ENCODE measurements at places on chromosomes 7 and 10.

DNA sequence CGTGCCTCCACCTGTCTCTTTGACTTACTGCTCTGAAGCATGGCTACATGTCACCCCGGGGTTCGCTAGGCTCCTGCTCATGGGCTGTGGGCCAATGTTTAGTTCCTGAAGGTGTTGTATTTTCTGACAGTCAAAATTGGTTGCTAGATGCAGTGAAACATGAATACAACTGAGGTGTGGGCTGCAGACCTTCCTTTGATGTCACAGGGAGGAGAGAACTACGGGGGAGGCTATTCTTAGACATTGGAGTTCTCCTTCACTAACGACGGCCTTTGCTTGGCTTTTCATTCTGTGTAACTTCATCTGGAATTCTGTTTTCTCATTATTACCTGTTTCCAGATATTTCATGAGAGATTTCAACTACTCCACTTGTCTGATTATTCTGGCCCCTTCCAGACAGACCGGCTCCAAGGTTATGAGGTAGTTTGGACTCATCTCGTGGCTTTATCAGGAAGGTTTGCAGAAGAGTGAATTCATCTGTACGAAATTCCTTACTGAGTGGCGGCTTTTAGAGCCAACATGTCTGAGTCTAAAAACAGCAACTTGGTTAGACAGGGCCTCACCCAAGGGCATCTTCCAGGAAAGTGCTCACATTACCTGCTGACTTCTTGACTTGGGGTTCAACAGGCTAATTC lies 774.7 kb downstream of the SUGCT start:
- DNase-seq: no peak

GRCh38 chr7:13179011-13179582 lies 491.7 kb downstream of the ARL4A start:
- peak; percentile 56 for DNase-seq

- DNase-seq: peak; percentile 51
Measured at GRCh38 chr10:16116404-16117304, 256.3 kb upstream of the MINDY3 start.

- DNase-seq: no peak
Measured at GRCh38 chr7:129616530-129616929, 5.0 kb downstream of the NRF1 start.

GRCh38 chr7:66353547-66353946 lies 148.4 kb downstream of the TPST1 start:
- DNase-seq: no peak

GRCh38 chr7:12066004-12066403 lies 145.1 kb upstream of the TMEM106B start:
- no peak for DNase-seq

- DNase-seq: peak; percentile 36
Measured at GRCh38 chr7:33334349-33334748, 205.0 kb downstream of the BBS9 start.

DNA sequence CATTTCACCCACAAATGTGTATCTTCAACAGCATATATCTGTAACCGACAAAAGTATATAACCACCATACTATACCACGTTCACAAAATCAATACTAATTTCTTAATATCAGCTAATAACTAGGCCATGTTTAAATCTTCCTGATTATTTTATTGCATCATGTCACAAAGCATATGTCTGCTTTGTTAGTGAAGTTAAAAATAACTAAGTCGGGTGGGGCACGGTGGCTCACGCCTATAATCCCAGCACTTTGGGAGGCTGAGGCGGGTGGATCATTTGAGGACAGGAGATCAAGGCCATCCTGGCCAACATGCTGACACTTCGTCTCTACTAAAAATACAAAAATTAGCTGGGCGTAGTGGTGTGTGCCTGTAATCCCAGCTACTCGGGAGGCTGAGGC lies 47.7 kb downstream of the HERC4 start:
- DNase-seq: no peak

DNA sequence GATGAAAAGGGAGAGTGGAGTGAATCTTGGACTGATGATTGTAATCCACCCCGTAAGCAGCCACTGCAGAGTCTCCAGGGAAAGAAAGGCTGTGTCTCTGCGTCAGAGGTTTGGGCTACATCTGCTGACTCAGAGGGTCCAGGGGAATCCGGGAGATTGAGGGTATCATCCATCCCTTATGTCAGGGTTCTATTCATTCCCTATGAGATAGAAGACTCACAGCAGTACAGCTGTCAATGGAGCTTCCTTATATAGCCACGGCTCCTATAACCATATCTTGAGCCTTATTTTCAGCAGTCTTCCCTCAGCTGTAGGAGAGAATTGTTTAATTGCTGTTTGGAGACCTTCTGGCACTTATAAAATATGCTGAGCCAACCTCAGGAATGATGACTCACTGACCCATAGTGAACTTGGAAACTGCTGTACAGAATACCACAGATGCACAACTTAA lies 558.2 kb upstream of the PFKP start:
- no peak for DNase-seq

DNA sequence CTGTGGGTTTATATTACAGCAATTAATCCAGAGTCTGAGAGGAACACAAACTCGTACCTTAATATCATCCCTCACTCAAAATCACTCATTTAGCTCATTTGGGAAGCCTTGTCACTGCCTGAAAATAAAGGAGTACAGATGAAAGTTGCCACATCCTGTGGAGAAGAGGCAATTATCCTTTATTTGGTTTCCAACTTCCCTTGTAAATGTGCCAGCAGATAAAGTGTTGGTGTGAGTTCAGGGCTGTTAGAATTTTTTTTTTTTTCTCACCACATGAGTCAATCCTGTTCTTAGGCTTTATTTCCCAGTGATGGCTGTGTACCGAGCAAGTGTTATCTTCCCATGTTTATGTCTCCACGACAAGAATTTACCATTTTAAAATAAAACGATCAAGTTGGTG lies 99.0 kb upstream of the SMIM30 start:
- peak; percentile 89 for DNase-seq

GRCh38 chr7:99143521-99143852 lies 421 bp downstream of the SMURF1 start:
- no peak for DNase-seq

DNA sequence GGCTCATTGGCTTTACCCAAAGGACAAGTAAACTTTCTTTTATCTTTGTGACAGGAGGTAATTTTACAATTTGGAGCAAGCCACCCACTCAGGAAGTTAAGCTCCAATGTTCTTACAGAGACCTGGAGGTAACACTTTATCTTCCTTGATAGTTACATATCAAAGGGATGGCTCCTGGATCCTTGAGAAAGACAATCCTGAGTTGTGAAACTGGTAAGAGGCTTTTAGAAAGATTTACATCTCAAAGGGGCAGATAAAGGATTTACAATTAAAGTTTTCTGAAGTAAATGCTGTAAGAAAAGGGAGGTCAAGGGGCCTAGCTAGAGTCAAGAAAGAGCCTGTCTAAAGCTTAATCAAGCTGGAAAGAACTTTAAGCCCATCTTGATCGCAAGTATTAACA lies 124.4 kb upstream of the ZNF804B start:
- DNase-seq: no peak

DNA sequence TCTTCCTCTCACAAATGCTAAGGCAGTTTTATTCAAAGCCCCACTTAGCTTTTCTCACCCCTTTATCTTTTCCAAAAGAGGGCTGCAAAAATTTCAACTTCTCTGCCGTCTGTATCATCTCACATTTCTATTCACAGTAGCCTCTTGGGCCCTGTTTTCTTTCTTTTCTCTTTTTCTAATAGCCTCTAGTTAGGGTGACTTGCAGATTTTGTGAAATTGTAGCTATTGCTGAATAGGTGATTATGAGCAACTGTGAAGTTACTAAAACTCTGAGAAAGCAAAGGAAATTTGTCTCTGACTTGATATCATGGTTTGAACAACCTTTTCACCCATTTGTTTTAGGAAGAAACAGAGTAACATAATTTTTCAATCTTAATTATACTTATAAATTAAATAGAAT lies 29.2 kb downstream of the EXOC4 start:
- DNase-seq: no peak

DNA sequence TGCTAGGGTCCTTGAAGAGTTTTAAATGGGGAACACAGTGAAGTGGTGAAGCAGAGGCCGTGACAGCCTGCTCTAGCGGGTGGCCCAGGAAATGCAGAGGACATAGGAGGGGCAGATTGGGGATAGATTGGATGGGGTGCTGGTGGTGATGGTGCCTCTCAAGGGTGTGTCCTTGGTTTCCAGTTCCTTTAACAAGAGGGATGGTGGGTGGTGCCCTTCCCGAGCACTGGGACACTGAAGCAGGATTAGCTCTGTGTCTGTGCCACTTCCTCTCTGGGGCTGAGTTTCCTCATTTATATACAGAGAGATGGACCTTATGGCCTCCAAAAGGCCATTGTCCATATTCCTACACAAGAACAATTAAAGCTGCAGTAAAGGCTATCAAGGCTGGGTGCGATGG lies 285.5 kb downstream of the TCF7L2 start:
- DNase-seq: no peak

DNA sequence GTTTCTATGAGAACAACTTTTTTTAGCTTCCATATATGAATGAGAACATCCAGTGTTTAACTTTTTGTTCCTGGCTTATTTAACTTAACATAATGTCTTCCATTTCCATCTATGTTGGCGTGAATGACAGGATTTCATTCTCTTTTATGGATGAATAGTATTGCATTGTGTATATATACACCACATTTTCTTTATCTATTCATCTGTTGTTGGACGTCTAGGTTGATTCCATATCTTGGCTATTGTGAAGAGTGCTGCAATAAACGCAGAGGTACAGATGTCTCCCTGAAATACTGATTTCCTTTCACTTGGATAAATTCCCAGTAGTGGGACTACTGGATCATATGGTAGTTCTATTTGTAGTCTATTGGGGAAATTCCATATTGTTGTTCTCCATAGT lies 44.3 kb upstream of the MAGI2 start:
- DNase-seq: no peak

- DNase-seq: no peak
Measured at GRCh38 chr10:129934196-129934925, 29.7 kb downstream of the EBF3 start.

GRCh38 chr10:25531457-25532061 lies 356.8 kb downstream of the GPR158 start:
- DNase-seq: peak; percentile 4

DNA sequence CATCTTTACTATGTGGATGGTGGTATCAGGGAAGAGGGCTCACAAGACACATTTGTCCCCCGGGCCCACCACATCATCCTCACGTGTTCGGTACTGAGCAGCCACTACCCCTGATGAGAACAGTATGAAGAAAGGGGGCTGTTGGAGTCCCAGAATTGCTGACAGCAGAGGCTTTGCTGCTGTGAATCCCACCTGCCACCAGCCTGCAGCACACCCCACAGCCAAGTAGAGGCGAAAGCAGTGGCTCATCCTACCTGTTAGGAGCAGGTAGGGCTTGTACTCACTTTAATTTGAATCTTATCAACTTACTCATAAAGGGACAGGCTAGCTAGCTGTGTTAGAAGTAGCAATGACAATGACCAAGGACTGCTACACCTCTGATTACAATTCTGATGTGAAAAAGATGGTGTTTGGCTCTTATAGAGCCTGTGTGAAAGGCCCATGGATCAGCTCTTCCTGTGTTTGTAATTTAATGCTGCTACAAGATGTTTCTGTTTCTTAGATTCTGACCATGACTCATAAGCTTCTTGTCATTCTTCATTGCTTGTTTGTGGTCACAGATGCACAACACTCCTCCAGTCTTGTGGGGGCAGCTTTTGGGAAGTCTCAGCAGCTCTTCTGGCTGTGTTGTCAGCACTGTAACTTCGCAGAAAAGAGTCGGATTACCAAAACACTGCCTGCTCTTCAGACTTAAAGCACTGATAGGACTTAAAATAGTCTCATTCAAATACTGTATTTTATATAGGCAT lies 9.1 kb upstream of the CSGALNACT2 start:
- no peak for DNase-seq

DNA sequence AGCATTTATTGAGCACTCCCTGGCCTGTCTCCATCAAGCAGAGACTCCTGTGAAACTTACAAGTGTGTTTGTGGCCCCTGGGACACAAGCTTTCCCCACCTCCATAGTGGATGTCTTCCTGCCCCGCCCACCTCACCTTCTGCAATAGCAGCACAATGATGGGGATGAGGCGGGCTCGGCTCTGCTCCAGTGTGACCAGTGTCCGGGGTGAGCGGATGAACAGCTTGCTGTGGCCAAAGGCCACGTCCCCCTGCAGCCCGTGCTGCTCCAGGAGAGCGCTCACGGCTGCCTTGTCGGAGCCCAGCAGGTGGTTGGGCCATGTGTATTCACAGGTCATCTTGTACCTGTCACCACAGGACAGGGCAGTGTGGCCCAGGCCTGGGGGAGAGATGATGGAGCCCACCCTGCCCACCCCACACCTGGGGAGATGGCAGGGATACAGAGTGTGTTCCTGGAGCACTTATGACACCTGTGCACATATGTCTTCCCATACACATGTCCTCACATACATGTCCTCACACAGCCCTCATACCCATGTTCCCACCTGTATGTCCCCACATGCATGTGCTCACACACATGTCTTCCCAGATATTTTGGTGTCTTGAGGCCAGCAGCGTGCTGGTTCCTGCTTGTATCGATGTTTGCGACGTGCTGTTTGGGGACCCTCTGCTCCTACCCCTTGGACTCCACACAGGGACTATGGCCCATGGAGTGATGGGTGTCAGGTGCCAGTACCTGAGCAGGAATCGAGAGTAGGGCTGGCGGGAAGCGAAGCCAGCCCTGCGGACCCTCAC lies 12.7 kb downstream of the MYO1G start:
- no peak for DNase-seq

GRCh38 chr7:98202367-98203195 lies 8.7 kb upstream of the BHLHA15 start:
- DNase-seq: no peak

- DNase-seq: no peak
Measured at GRCh38 chr10:102621443-102622325, 22.6 kb upstream of the TRIM8 start.

GRCh38 chr7:37438906-37439652 lies 9.6 kb downstream of the ELMO1 start:
- peak; percentile 37 for DNase-seq

- no peak for DNase-seq
Measured at GRCh38 chr10:121677880-121678279, 79.6 kb upstream of the FGFR2 start.

DNA sequence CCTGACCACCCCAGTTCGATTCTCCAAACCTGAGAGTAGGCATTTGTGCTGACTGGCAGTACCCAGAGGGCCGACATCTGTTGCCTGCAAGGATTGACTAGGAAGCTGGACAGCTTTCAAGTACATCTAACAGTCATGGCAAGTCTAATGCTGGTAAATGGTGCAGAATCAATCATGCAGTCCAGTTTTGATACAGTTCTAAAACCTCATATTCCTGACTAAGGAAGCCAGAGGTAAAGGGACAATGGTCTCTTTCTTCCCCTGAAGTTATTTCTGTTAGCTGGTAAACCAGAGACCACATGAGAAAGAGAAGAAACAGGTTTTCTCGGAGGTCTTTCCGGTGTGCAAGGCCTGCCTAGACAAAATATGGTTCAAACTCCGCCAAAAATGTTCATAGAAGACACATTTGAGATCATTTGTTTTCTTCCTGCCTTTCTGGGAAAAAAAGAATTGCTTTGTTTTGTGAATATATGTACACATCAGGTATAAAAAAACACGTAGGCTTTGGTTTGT lies 97.1 kb downstream of the WDR37 start:
- no peak for DNase-seq

- DNase-seq: no peak
Measured at GRCh38 chr10:61547297-61547696, 94.1 kb upstream of the TMEM26 start.
